CD4-positive, alpha-beta T cell treated with Interleukin-2 at 100 ng/mL for 4 hours (primary cell): ENCODE measurements at places on chromosomes 7 and 10.

DNA sequence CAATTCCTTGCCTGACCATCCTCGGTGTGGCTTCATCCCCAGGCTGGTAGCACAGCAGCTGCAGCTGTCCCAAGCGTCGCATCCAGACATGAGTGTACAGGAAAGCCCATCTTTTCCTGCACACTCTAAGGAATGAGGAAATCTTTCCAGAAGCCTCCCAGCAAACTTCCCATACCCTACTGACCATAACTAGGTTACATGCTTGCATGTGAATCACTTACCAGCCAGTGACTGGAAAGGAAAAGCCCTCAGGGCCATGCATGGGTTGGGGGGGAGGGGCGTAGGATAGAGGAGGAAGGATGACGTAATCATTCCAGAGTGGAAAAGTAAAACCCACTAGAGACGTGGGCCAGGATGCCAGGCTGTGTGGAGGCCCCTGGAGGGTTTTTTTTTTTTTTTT lies 18.9 kb upstream of the ZNF212 start:
- no peak for DNase-seq

GRCh38 chr7:17530244-17530643 lies 231.8 kb downstream of the AHR start:
- DNase-seq: no peak

DNA sequence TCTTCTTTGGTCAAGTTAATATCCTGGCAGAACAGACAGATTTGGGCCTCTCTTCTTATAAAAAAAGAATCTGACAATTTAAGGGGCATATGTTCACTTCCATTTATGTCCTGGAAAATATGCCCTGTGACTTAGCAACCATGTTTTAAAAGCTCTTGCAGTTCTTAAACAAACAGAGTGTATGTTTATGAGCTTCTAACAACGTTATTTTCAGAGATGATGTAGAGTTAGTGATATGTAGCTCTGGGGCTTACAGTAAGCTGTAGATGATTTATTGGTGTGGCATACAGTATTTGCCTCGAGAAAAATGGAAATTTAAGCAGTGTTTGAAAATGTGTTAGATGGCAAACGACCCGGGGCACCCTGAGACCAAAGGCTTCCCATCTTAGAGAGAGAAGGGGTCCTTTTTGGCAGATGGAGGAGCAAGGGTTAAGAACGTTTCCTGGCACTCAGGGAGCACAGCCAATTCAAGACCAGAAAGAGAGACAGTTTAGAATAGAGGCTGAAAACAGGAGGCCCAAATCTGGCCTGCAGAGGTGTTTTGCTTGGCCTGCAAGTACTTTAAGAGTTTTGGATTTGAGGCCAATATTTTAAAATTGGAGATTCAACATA lies 397.5 kb downstream of the KCNMA1 start:
- no peak for DNase-seq

- DNase-seq: no peak
Observed at GRCh38 chr7:67432536-67433234, 436.1 kb downstream of the TYW1 start.

GRCh38 chr7:102431617-102432298 lies 1.6 kb upstream of the ORAI2 start:
- peak; percentile 81 for DNase-seq

DNA sequence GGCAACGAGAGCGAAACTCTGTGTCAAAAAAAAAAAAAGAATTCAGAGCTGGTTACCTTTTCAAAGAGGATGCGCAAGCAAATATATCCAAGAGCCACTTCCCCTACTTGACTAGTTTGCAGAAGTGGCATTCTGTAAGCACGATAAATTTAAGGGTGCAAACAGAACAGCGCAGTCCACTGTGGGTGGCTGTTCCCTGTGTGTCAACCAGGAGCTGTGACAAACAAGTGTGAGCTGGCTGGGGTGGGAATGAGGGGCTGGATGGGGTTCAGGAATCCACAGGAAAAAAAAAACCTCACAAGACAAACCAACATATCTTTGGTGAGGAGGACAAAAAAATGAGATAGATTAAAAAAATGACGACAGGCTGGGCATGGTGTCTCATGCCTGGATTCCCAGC lies 15.9 kb downstream of the GUSB start:
- DNase-seq: no peak

DNA sequence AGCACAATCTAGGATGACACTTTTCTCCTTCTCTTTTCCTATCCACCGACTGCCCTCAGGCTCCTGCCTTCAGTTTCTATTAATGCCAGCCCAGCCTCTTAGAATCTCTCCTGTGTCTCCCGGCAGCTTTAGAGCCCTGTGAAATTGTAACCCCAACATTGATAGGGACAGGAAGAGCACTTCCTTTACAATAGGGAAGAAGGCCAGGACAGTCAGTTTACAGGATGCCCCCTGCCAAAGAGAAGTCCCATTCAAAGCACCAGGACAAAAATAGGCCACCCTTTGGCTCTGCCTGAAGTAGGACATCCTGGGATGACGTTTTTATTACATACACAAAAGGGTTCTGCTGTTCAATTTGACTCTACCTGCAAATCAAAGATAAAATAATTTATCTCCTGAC lies 64.7 kb upstream of the ANK3 start:
- no peak for DNase-seq

DNA sequence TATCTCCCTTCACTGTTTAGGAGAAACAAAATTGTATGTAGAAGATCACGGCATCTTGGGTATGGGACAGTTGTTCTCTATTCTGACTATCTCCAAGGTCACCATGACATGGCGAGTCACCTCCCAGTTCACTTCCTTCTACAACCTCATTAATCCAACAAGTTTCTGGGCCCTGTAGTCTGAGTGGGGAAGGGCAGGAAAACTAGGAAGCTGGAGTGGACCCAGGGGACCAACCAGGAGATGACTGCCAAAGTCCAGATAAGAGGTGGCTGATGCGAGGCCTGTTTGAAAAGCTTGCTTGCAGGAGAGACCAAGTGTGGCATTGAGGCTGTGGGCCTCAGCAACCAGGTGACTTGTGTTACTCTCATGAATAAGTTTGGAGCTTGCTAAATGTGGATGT lies 584.9 kb downstream of the TNS3 start:
- no peak for DNase-seq

DNA sequence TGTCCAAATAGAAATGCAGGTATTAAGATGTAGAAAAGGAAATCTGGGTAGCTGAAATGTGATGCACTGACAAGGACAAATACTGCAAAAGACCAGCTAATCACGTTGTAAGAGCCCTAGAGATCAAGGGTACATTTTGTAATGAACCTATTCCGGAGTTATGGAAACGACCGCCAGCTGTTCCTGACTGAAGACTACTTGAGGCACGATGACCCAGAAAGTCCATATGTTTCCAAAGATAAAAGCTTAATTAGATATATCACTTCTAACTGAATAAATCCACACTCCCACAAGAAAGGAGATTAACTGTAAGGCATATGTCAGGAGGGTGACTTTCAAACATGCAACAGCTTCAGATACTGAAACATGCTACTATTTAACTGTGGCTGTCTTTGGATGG lies 253.5 kb downstream of the NSUN6 start:
- DNase-seq: no peak

DNA sequence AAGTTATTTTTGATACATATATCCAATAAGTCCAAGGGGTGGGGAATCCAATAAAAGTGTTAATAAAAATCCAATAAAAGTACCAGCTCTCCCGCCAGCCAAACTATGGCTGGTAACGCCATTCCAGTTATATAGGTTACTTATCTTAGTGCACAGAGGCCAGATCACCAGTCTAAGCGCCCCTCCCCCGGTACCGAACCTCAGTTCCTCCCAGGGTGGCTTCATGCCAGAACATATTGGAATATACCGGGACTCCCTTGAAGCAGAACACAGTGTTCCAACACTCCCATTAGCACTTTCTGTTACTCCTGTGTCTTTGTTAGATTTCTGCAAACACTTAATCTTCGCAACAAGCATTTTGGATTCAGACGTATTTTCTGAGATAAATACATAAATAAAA lies 7.5 kb downstream of the FBH1 start:
- no peak for DNase-seq

DNA sequence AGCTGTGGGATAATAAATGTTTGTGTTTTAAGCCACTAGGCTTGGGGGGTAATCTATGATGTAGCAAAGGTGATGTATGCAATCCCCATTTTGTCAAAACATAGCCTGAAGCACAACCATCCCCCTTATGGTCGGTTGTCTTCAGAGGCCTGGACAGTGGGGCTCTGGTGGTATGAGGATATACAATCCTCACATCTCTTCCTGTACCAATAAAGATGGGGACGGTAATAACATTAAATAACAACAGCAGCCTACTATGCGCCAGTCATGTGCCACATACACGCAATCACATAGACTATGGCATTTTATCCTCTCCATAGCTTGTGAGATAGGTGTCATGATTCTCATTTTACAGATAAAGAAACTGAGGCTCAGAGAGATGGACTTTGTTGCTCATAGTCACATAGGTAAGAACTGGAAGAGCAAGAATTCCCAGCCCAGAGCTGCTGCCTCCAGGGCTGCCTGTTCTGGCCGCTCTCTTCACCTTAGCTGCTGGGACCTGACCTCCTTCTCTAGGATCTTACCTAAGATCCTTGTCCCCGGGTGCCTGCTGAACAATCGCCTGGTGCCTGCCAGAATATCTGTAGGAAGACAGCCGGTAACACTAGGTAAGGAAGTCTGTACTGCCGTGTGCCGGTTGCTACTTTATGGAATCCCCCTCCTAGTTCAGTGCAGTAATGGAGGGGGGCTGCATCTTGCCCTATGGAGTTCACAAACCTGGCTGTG lies 108.6 kb downstream of the ARHGAP22 start:
- no peak for DNase-seq

DNA sequence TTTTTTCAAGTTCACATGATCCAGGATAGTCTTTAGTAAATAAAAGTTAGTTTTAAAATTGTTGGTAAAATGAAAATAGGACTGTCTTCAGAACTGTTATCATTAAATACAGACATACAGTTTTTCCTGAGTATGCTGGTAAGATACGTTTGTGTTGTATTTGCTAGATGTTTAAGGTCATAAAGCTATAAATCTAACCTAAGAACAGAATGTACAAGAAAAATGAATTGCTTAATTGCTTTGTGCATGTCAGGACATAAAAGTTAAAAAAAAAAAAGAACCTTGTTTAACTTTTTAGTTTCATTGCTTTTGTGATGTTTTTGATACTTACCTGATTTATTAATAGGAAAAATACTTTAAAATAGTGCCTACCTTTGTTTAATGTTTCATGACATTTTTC lies 29.2 kb upstream of the CLDN4 start:
- DNase-seq: no peak

- DNase-seq: no peak
Observed at GRCh38 chr7:4823441-4824119, 38.2 kb downstream of the PAPOLB start.

DNA sequence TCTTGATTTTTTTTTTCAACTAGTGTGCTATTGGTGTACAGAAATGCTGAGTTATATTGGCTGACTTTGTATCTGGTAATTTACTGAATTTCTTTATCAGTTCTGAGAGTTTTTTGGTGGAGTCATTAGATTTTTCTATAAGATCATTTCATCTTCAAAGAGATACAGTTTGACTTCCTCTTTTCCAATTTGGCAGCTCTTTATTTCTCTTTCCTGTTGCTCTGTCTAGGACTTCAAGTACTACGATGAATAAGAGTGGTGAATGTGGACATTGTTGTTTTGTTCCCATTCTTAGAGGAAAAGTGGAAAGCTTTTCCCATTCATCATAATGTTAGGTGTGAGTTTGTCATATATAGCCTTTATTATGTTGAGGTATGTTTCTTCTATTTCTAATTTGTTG lies 50.2 kb downstream of the LOXL4 start:
- no peak for DNase-seq

DNA sequence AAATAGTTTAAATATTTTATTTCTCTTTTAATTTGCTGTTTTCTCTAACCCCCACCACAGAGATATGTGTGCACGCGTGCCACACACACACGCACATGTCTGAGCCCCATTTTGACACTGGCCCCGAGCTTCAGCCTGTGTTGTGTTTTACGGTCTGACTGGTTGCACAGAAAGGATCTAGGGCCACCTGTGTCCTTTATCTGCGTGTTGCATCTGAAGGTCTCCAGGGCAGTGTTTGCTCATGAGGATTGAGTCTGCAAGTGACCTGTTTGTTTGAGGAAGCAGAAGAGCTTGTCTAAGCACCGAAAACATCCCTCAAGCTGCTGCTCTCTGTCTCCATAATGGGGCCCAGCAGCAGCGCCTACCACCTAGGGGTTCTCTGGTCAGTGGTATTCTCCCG lies 266.4 kb upstream of the LYZL1 start:
- no peak for DNase-seq

GRCh38 chr7:46524350-46524749 lies 603.3 kb upstream of the IGFBP3 start:
- no peak for DNase-seq

GRCh38 chr10:11293332-11293731 lies 275.7 kb downstream of the CELF2 start:
- no peak for DNase-seq

- no peak for DNase-seq
Observed at GRCh38 chr7:54260941-54261371, 281.2 kb upstream of the VSTM2A start.

GRCh38 chr7:44448922-44449583 lies 41.4 kb downstream of the NUDCD3 start:
- DNase-seq: no peak

DNA sequence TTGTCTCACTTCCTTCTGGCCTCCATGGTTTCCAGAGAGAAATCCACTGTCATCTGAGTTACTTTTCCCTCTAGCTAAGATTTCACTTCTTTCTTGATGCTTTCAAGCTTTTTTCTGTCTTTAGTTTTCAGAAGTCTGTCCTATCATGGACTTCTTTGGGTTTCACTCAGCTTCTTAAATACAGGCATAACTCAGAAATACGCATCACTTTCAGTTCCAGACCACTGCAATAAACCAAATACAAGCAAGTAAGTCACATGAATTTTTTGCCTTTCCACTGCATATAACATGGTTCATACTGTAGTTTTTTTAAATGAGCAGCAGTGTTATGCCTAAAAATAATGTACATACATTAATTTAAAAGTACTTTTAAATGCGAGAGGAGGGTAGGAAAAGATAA lies 48.7 kb downstream of the STK17A start:
- DNase-seq: no peak

DNA sequence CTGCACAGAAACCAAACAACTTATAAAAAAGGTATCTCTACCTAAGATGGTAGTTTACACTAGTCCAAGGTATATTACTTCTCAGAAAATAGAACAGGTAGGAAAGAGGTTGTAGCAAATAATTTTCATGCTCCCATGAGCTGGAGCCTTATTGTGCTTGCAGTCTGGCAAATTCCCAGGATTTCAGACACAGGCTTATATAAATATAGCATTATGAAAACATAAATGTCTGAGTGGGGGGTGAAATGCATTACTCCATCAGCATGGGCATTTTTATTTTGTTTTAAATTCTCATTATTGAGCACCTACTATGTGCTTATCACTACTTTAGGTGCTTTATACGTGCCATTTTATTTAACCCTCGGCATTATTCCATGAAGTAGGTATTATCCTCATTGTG lies 83.0 kb upstream of the PHYHIPL start:
- no peak for DNase-seq

- DNase-seq: no peak
Observed at GRCh38 chr7:128885370-128886187, 22.9 kb downstream of the ATP6V1F start.

GRCh38 chr10:128540781-128541761 lies 414.8 kb upstream of the MKI67 start:
- no peak for DNase-seq

GRCh38 chr7:143514995-143515735 lies 37.5 kb downstream of the TAS2R41 start:
- no peak for DNase-seq
